ENCODE measurements at places on chromosomes 4 and X.

DNA sequence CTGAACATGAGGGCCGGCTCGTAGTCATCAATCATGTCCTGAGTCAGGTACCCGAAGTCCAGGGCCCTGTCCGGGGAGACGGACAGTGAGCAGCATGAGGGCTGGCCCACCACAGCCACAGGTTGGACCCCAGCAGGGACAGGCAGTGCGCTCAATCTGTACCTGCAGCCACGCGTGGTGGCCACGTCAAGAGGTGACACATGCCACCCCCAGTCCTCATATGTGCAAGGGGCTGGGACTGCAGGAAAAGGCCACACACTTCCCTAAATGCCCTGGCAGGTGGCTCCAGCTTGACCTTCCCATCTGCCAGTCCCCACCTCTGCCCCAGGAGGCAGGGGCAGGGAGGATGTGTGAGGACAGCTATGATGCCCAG, 73.8 kb upstream of the MXD4 start:
- no peak for DNase-seq

GRCh38 chrX:110132450-110133114, 129.7 kb downstream of the TMEM164 start:
- no peak for DNase-seq

GRCh38 chrX:66918511-66918910, 279.6 kb upstream of the EDA2R start:
- no peak for DNase-seq

GRCh38 chr4:94359838-94360237, 17.2 kb upstream of the HPGDS start:
- no peak for DNase-seq

DNA sequence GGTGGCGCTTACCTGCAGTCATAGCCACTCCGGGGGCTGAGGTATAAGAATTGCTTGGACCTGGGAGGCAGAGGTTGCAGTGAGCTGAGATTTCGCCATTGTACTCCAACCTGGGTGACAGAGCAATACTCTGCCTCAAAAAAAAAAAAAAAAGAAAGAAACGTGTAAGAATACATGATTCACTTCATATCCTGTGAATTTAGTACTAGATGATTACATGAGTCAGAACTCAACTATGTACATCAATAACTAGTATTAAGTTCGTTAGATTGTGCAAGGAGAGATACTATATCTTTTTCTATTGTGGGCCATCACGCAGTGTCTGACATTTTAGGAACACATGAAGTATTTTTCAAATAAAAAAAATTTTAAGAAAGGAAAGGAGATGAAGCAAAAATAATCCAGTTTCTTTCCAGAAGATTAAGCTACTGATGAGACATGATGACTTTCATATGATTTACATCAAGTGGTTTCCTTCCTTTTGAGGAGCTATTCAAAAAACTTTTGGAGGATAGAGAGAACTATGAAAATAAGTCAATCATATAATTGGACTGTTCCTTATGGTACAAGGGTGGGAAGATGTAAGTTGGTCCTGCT, 64.7 kb upstream of the EXOC1L start:
- DNase-seq, result no peak

DNA sequence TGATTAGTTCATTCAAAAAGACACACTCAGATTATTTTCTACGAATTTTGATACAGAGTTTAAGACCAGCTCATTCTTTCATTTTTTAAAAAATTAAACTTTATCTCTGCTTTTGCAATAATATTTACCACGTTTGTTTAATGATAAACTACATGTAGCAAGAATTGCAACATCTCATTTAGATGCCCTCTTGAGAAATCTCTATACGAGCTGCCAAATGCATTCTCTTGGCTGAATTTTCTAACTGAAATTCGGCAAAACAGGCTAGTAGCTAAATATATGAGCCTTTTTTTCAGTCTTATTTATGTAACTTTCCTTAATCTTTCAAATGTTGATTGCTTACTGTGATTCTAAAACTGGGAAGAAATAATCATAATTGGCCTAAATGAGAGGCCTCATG, 2.1 kb upstream of the GC start:
- no peak for DNase-seq

DNA sequence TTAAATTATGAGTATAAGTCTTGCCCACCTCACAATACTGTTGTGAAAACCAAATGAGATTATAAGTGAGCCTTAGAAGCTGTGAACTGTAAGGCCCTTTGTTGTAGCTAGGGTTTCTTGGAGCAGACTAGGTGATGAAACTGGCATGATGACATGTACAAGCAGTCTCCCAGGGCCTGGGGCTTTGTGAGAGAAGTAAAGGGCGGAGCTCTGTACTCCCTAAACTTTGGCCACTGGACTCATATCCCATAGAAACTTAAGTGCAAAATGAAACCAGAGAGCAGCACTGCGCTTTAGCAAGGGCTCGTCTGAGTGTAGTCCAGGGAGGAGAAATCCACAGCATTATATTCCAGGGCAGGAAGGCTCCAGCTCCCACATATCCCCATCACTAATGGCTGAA, 385.6 kb upstream of the FGF16 start:
- DNase-seq, result no peak

DNA sequence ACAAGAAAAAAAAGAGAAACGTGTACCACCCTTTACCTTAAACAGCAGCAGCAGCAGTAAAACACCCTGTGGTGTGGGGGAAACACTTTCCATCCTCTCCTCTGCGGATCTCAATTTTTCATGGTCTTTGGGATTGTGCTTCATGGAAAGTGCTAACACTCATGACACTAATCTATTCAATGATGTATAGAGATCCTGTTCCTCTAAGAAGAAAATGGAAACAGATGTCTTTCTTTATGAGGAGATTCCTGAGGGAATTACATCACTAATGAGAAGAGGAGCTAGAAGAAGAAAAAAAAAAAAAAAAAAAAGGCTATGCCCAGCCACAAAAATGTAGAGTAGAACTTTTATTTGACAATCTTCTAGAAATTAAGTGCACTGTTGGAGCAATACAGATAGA, 62.9 kb upstream of the NDST3 start:
- no peak for DNase-seq

- peak; percentile 1 for DNase-seq
These were observed 954.3 kb downstream of the PCDH7 start for GRCh38 chr4:31674313-31674947.
